Skin of body (tissue), 3 donors: ENCODE measurements at places on chromosomes 3 and 15.

- DNase-seq: no peak
Observed at GRCh38 chr3:14389716-14390115, 12.7 kb upstream of the SLC6A6 start.

DNA sequence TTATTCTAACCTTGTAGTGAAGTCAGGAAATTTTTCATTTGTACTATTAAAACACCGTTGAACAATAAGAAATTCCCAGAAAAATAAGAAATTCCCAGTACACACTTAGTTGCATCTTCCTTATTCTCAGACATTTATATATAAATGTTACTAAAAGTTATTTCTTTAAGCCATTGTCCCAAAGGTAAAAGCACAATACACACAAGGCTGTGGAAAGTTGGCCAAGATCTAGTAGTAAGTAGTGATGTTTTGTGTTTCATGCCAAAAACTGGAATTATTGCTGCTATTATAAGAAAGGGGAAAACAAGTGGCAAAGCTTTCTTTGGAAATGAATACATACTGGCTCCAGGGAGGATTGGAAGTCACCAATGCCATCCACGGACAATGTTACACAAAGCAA, 802.5 kb upstream of the DPPA4 start:
- DNase-seq: no peak

GRCh38 chr3:169945313-169945712, 21.3 kb upstream of the SEC62 start:
- no peak for DNase-seq

- DNase-seq: no peak
Observed at GRCh38 chr15:37057256-37057655, 43.1 kb downstream of the MEIS2 start.

GRCh38 chr3:127606981-127607595, 8.9 kb downstream of the MCM2 start:
- DNase-seq: no peak

- no peak for DNase-seq
Observed at GRCh38 chr3:73500321-73500720, 124.4 kb downstream of the PDZRN3 start.

DNA sequence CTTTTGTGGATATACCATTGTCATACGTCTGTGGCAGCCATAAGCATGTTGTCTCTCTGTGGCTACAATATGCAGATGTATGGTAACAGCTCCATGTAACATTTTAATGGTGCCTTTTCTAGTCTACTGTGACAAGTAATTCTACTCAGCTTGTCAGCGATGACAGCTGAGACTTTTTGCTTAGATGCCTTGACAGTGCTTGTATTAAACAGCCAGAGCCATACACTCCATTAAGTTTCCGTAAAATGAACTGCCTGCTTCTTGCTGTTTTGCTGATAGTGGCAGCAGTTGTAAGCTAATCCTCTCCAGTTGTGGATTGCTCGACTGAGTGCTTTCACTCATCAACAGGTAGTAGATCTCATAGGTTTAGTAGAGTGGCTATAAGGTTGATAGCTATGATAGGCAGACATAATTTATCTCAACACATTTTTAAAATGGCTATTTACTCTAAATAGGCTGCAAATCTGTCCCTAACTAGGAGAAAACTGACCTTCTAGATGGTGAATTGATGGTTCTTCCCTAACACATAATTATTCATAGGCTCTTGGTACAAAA, 260.2 kb upstream of the NAALADL2 start:
- no peak for DNase-seq

GRCh38 chr3:14236902-14237301, 58.3 kb downstream of the LSM3 start:
- DNase-seq: no peak

- no peak for DNase-seq
Observed at GRCh38 chr15:35330916-35331315, 215.0 kb downstream of the DPH6 start.
